ENCODE measurements at places on chromosomes 16 and 17.
A peak's percentile ranks its signal among the peaks of the same experiment; 100 is the strongest.

DNA sequence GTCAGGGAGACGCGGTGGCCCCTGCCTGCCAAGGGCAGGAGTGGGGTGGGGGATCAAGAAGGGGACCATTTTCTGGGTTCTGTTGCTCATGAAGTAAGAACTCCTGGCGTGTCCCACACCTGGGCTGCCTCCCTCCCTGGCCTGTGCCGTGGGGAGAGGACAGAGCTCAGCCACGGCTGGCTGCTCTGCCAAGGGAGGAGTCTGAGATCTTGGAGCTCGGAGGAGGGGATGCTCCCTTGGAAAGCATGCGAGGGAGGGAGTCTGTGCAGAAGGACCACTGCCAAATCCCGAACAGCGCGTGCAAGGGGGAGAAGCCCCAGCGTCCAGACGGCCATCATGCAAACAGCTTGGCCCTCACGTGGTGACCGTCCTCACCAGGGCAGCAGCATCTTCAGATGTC is 64.2 kb upstream of the ZNF469 start:
- no peak for DNase-seq

- DNase-seq, result no peak
Observed at GRCh38 chr17:29038085-29038795, 4.7 kb upstream of the PIPOX start.

- no peak for DNase-seq
Observed at GRCh38 chr16:54066451-54067105, 220.0 kb downstream of the IRX3 start.

- peak; percentile 95 for DNase-seq
Observed at GRCh38 chr17:71033336-71033735, 864.0 kb downstream of the KCNJ2 start.

DNA sequence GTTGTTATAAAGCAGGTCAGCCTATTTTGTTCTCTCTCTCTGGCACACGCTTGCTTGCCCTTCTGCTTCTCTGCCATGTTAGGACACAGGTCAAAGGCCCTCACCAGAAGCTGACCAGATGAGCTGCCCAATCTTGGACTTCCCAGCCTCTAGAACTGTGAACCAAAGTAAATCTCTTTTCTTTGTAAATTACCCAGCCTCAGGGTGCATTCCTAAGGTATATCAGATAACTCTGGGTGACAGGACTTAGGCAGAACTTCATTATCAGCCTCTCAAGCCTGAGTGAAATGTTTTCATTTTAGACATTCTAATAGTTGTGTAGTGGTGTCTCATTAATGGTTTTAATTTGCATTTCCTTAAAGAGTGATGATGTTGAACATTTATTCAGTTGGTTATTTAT is 124.3 kb downstream of the CDRT15L2 start:
- DNase-seq, result no peak

- DNase-seq, result no peak
Observed at GRCh38 chr17:46991617-46992016, 12.6 kb upstream of the RPRML start.

DNA sequence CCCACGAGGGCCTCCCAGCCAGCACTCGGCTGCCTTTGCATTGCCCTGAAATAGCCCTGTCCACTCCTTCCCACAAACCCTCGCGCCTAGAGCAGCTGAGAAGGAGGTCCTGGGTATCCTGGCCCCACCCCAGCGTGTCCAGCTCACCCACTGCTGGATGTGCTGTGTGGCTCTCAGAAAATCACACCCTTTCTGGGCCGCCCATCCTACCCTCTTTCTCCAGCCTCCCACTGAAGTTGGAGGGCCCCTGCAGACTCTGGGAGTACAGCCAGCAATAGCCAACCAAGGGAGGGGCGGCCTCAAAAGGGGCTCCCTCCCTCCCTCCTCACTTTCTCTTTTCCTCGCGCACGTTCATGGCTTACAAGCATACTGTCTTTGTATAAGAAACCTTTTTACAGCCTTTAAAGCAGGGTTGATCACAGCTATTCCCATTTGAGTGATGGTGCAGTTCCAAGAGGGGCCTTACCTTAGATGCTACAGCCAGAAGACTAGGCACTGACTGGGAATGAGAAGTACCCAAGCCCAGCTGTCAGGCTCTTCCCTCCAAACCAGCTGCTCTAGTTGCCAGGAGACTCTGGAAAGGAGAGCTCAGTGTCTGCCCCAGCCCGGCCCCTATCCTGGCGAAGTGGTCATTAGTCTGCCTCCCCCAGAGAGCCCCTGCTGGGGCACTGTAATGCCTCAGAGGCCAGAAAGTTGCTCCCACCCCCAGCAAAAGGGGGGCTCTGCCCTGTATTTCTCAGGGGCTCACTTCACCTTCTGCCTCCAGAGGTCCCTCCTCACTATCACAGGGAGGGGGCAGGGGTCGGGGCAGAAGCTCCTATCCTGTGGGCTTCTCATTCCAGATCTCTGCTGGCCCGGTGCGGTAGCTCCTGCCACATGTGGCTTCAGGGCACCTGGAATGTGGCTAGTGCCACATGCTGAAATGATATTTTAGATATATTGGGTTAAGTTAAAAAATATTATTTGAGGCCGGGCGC is 38.1 kb downstream of the DCAKD start:
- DNase-seq, result no peak

GRCh38 chr17:7552621-7553051 is 3.8 kb downstream of the TNFSF12 start:
- no peak for DNase-seq

GRCh38 chr17:6479622-6480302 is 35.5 kb downstream of the PIMREG start:
- DNase-seq, result no peak

- no peak for DNase-seq
Observed at GRCh38 chr16:48542020-48542473, 67.9 kb downstream of the N4BP1 start.

DNA sequence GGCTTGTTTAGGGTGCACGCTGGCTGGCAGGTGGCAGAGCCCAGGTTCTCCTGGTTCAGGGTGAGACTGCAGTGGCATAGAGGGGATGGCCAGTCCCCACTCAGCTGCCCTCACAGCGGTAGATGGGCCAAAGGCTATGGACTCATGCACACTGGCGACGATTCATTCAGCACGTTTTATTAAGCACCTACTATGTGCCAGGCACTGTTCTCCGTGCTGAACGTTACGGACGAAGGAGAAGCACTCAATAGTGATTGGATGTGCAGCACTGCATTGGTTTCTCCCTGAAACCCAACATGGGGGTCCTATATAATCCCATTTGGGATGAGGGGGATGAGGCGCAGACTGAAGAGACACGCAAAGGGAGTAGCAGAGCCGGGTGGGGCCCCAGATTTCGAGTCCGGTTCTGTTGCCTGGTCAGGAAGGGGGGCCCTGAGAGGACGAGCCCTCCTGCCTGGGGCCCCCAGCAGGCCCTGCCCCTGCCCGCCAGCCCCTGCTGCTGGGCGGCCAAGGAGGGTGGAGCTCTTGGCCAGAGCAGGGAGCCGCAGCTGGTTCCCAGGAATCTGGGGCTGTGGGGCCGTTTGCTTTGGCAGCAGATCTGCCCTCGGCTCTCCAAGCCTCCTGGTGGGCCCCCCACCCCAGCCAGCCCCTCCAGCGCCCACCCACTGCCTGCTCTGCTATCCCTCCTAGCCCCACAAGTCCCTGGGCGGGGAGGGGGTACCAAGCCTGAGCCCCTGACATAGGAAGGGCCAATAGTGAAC is 8.8 kb downstream of the GLIS2 start:
- DNase-seq, result no peak

GRCh38 chr17:58680038-58680369 is 11.8 kb downstream of the TEX14 start:
- no peak for DNase-seq
